ENCODE measurements at places on chromosomes 16 and 17.

DNA sequence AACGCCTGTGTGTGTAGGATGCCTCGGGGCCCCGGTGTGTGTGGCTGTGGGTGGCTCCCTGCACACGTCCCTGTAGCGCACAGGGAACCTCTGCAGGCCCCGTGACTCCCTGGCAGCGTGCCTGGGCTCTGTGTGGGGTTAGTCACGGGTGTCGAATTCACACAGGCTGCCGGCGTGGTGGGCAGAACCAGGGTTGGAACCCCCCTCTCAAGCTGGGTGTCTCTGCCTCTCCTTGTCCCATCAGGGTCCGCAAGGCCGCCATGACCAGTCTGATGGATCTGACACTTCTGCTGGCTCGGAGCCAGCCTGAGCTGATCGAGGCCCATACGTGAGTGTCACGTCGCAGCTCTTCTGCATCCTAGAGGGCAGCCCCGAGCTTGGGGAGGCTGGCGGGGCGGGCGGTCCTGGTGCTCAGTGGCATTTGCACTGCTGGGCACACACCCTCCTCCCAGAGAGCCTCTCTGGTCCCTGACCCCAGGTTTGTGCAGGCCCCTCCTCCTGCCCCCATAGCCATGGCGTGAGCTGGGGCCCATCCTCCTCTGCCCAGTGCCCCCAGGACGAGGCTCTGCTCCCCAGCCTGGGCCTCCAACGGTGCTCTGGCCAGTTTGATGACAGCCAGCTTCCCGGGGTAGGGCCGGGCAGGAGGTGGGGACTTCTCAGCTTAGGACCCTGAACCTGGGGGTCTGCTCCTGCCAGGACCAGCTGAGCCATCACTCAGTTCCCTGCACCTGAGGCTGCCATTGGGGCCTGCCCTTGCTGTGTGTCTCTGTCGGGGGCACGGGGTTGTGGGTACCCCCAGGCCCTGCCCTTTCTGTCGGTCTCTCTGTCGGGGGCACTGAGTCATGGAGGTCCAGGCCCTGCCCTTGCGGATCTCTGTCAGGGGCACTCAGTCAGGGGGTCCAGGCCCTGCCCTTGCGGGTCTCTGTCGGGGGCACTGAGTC is 88.1 kb upstream of the ZNF750 start:
- DNase-seq, result no peak

- no peak for DNase-seq
These were observed 92.8 kb downstream of the IRX3 start for GRCh38 chr16:54193665-54194333.

GRCh38 chr16:79054211-79054984 is 546.1 kb downstream of the MAF start:
- DNase-seq, result no peak

DNA sequence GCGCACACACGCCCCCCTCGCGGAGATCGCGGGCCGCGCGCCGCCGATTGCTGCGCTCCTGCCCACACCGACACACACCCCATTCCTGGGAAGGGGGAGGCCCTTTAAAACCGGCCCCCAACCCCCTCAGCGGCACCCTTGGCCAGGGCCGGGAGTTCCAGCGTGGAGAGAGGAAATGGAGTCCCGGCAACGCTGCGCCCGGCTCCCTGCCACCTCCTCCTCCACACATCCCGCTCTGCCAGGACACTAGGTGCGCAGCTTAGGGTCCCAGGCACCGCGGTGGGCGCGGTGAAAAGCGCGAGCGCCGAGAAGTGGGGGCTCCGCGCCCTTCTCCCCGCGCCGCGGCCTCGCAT is 397 bp downstream of the CDC42EP4 start:
- no peak for DNase-seq

GRCh38 chr17:35889241-35889640 is 9.1 kb upstream of the CCL5 start:
- no peak for DNase-seq

DNA sequence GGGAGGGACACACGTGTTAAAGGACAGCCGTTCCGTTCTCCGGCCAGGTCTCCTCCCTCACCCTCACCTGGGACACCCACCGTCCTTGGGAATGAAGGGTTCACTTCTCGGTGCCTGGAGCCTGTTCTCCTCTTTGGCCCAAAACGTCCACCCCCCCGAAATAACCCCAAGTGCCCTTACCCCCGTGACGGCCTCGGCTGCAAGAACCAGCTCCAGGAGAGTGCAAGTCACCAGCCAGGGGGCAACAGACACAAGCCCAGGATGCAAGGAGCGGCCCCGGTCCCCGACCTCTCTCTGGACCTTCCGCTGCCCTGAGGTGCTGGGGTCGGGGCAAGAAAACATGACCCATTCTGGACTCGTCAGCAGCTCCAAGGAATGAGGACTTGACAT is 20.0 kb upstream of the UBE2I start:
- DNase-seq, result no peak

Data from T1000 (cell line).